ENCODE measurements at places on chromosomes 12 and 14. TPM values are rescaled to one million over a fixed set of nuclear protein-coding genes. Genes with fewer than 3 reads are reported as not detected.

- no peak for DNase-seq
Measured at GRCh38 chr12:105970885-105971284, 167.9 kb downstream of the NUAK1 start.

GRCh38 chr14:75395862-75396261 lies 32.0 kb upstream of the JDP2 start:
- no peak for DNase-seq

DNA sequence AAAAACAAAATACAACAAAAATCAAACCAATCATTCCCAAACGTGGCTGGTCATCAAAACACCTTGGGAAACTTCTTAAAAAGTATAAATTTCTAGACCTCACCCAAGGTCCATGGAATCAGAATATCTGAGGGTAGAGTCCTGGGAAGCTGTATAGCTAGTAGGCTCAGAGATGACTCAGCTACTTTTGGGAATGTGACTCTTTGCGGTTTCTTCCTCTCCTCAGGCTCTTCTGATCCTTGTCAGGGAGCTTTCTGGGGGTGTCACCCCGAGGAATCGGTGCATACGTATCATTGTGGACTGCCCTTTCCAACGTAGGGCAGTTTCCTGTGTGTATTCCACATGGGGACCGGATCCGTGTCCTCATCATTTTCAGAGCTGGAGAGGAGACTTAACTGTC lies 14.8 kb downstream of the JDP2 start:
- peak; percentile 23 for DNase-seq

DNA sequence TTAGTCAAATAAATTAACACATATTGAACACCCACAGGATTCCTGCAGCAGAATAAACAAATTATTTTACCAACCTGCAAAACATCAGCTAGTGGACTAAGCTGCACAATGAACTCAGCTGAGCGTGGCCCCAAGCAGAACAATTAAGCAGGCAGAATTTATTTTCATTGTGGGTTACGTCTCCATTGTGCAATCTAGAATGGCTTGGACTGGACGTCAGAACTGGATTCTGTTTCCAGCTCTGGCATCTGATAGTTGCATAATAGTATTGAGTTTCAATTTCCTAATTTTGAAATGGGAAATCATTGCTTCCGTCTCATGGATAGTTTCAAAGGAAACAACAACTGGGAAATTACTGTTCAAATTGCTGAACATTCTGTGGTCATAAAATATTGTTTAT lies 35.5 kb upstream of the RERG start:
- DNase-seq: no peak

Gene TEX22
- 0.20 TPM for total RNA-seq

GRCh38 chr12:89479982-89480381 lies 44.6 kb downstream of the GALNT4 start:
- no peak for DNase-seq

Gene RTL1
- total RNA-seq: 0.07 TPM

Gene B4GALNT1
- total RNA-seq: 34.1 TPM

- DNase-seq: no peak
Measured at GRCh38 chr12:119682639-119683252, 14.8 kb downstream of the PRKAB1 start.

Gene OR4E2
- not detected for total RNA-seq

DNA sequence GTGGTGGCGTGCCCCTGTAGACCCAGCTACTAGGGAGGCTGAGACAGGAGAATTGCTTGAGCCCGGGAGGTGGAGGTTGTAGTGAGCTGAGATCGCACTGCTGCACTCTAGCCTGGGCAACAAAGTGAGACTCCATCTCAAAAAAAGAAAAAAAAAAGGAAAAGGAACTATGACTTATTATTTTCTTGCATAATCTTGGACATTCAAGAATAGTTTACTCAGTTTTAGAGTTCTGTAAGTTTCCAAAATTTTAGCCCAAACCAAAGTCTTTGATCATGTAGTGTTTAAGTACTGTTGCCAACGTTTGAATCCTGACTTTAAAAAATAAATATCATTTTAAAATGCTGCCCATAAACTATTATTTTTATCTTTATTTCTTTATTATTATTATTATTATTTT lies 6.2 kb downstream of the PSMA6 start:
- DNase-seq: no peak

Gene NRIP2
- not detected for total RNA-seq

- no peak for DNase-seq
Measured at GRCh38 chr14:97844042-97844441, 1046.9 kb downstream of the VRK1 start.

DNA sequence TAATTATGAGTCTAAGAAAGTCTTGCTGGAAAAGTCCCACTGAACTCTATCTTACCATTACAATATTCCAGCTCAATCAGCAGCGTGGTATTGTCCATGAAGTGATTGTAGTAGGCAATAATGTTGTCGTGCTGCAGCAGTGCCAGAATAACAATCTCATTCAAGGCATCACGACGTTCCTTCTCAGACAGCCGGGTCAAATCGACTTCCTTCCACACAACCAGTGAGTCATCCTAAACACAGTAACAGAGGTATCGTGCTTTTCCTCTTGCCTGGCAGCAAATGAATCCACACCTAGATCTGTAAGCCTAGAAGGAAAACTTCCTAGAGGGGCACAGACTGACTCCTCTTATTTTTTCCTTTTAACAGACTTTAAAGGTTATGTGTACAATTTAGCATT lies 2.9 kb downstream of the NEK9 start:
- peak; percentile 87 for DNase-seq

Gene ACOT6
- not detected for total RNA-seq

- DNase-seq: no peak
Measured at GRCh38 chr14:31510222-31510621, 22.4 kb upstream of the GPR33 start.

Gene TEX52
- not detected for total RNA-seq

DNA sequence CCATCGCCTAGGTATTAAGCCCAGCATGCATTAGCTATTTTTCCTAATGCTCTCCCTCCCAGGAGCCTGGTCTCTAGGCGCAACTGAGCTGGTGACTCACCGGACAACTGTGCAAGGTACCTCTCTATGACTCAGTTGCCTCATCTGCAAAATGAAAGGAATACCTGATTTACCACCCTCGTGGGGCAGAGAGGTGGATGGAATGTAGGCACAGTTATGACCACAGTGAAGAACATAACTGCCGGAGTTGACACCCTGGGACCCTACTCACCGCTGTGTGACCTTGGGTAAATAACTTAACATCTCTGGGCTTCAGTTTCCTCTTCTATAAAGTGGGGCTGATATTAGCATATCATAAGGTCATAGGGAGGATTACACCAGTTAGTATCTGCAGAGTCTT lies 22.6 kb downstream of the BCL11B start:
- no peak for DNase-seq

GRCh38 chr14:56112781-56113180 lies 5.4 kb upstream of the PELI2 start:
- no peak for DNase-seq

- no peak for DNase-seq
Measured at GRCh38 chr14:81529391-81529790, 4.3 kb downstream of the SEL1L start.

- no peak for DNase-seq
Measured at GRCh38 chr14:32049361-32050088, 27.6 kb upstream of the ARHGAP5 start.

Gene HVCN1
- not detected for total RNA-seq

- DNase-seq: no peak
Measured at GRCh38 chr14:73768107-73768506, 53.9 kb upstream of the PNMA1 start.

DNA sequence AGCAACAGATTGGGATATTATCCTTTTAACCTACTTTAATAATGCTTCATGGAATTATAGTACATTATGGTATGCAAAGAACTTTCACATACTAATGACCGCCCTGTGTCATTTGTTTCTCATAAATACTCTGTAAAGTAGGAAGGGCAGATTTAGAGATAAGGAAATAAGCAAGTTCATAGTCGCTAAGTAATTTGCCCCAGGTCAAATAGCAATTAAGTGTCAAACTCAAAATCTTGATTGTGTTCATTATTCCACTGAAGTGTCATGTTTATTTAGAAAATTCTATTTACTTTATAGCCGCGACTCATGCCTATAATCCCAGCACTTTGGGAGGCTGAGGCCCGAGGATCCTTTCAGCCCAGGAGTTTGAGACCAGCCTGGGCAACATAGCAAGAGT lies 98.7 kb upstream of the ATF1 start:
- no peak for DNase-seq

- DNase-seq: no peak
Measured at GRCh38 chr12:60333461-60333860, 737.6 kb downstream of the SLC16A7 start.

DNA sequence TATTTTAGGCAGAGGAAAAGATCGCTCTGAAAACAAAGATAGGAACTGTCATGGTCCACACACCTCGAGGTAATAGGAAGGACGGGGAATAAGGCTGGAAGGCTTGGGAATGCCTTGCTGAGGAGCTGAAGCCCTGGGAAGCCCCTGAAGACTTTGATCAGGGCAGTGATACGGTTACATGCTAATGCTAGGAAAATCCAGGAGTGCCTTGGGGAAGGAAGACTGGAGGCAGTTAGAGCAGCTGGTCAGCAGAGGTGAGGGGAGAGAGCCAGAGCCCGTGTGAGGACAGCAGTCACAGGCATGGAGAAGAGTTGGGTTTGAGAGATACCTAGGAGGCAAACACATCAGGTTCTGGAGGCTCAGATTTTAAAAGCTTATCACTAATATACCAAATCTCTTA lies 8.6 kb upstream of the YY1 start:
- no peak for DNase-seq

Gene SLC25A21
- 0.37 TPM for total RNA-seq

- no peak for DNase-seq
Measured at GRCh38 chr12:104815935-104816334, 142.2 kb downstream of the SLC41A2 start.

Gene ABHD12B
- total RNA-seq: not detected

Gene RIMKLB
- total RNA-seq: 20.3 TPM

DNA sequence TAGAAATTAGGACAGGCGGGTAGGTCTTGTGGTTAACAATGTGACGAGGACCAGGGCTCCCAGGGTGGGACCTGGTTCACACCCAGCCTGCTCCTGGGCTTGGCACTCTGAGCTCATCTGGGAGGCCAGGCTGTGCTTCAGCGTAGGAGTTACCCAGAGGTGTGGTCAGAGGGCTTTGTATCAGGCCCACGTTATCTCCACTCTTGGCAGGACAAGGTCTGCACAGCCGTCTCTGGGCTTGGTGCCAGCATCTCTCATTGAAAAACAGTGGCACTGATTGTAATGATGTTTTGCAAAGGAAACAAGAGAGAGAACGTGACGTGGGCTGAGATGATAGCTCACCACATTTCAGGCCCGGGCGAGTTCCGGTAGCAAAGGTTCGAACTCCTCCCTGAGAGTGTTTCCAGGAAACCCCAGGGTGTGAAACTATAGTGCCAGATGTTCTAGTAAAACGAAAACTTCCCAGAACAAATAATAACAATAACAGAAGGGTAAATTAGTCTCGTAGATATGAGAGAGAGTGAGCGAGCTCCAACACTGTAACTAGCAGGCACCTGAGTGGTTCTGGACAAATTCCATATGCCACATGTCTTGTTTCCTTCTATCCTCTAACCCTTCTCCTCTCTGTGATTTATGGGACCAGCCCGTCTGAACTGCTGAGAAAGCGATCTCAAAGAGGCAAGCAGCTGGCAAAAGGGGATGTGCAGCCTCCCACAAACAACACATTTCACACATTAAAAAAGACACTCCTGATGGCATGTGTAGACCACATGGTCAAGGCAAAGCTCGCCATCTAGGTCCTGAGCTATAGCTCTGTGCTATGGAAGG lies 227.3 kb downstream of the KTN1 start:
- peak; percentile 76 for DNase-seq

Gene SLC7A7
- 1.1 TPM for total RNA-seq

Gene PPP1CC
- 186 TPM for total RNA-seq

DNA sequence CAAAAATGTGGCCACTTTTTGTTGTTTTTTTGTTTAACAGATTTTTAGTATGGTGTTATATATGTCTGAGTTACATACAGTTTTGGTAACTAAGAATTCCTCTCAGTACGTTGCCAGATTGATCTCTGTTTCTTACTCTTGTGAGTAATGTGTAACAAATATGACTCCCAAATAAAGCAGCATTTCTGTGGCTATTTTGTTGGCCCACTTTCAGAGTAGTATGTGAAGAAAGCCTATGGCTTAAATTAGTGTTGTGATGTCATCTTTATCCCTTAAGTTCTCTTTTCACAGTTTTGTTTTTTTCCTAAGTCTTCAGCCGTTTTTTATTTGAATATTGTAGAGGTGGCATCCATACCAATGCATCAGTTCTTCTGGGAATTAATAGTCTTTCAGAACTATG lies 10.7 kb downstream of the PCNX4 start:
- no peak for DNase-seq

DNA sequence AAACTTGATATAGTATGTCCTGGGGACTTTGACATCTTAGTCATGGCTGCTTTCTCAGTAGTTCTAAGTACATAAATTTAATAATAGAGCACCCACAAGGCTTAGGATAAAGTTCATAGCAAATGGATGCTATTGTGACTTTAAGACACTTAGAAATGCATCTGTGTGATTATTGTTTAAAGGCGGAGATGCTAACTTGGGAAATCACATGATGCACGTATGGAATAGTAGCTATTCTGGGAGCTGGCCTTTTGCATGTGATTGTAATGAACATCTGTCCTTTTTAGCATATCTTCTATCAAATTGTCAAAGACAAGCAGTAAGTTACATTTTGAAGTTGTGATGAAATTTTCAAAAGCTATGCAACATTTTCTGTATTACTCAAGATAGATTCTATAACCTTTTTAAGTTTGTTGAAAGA lies 46.7 kb upstream of the ATP2A2 start:
- no peak for DNase-seq

DNA sequence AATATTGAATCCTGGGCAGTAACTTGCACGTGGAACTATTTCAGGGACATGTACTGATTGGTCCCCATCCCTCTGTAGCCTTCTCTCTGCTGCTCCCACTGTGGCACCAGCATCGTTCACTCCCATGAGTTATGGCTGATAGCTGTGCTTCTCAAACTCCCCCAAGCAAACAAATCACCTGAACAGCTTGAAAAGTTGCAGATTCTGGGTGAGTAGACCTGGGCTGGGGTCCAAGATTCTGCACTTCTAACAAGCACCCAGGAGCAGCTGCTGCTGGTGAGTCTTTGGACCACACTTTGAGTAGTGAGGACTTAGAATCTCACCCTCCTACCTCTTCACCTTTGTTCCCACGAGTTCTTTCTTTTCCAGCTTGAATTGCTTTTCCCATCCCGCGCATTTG lies 49.4 kb upstream of the ZFP36L1 start:
- no peak for DNase-seq

- no peak for DNase-seq
Measured at GRCh38 chr14:101198398-101199027, 295.0 kb upstream of the RTL1 start.

Gene CEBPE
- total RNA-seq: not detected

- DNase-seq: no peak
Measured at GRCh38 chr12:7383157-7383556, 60.8 kb downstream of the CD163L1 start.

GRCh38 chr14:79706382-79706781 lies 504.9 kb downstream of the DIO2 start:
- no peak for DNase-seq

Gene IL22
- total RNA-seq: not detected

- DNase-seq: no peak
Measured at GRCh38 chr14:71362920-71363584, 455.8 kb downstream of the PCNX1 start.

Measured in HT1080 (cell line).